ENCODE measurements at places on chromosomes 16 and 17. TPM values are rescaled to one million over a fixed set of nuclear protein-coding genes. Genes with fewer than 3 reads are reported as not detected.

The DYNLL2 gene
- 0.62 TPM for polyA plus RNA-seq

The AGRP gene
- polyA plus RNA-seq = 0.71 TPM

The RGS9 gene
- polyA plus RNA-seq = 8.5 TPM

The RUNDC3A gene
- polyA plus RNA-seq = 0.99 TPM

The GAST gene
- not detected for polyA plus RNA-seq

The SLFN14 gene
- polyA plus RNA-seq = 0.12 TPM

The HEATR3 gene
- 7.7 TPM for polyA plus RNA-seq

The RASD1 gene
- 24.3 TPM for polyA plus RNA-seq

The MYO19 gene
- polyA plus RNA-seq = 21.0 TPM

The CDH1 gene
- polyA plus RNA-seq = not detected
